T47D (cell line): ENCODE measurements at places on chromosomes 3 and 15.

DNA sequence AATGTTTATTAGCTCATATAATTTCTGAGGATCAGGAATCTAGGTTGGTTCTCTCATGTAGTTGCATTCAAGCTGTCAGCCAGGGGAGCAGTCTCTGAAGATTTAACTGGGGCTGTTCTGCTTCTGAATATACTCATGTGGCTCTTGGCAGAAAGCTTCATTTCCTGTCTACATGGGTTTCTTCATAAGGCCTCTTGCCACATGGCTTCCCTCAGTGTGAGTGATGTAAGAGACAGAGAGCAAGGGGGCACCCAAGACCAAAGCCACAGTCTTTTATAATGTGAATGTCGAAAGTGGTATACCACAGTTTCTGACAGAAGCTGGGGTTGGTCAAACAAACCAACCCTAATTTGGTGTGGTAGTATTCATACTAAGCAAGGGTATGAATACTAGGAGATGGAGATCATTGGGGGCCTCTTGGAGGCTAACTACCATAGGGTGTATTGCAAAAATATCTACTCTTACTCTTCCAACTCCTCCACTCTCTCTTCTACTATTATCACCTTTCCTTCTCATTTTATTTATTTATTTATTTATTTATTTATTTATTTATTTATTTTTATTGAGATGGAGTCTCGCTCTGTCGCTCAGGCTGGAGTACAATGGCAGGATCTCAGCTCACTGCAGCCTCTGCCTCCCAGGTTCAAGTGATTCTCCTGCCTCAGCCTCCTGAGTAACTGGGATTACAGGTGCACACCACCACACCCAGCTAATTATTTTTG is 123.8 kb downstream of the B3GALNT1 start:
- no peak for DNase-seq

DNA sequence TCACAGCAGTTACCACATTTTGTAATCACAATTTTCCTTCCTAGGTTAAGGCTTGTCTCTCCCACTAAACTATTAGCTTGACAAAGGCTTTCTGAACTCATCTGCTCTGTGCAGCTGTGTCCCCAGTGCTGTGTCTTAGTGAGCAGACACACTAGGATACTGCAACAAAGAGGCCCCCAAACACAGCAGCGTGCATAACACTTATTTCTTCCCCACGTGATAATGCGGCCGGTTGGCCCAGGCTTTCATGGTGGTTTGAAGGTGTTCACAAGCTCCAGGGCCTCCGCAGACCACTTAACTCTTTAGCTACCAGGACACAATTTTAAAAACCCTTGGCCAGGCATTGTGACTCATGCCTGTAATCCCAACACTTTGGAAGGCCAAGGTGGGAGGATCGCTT is 2.2 kb upstream of the HDAC11 start:
- peak; percentile 52 for DNase-seq

- no peak for DNase-seq
Observed at GRCh38 chr3:129399895-129400357, 28.5 kb downstream of the EFCAB12 start.

GRCh38 chr15:54987881-54988280 is 208.9 kb downstream of the RSL24D1 start:
- DNase-seq: no peak

- DNase-seq: no peak
Observed at GRCh38 chr3:13878281-13879101, 1.4 kb downstream of the WNT7A start.

DNA sequence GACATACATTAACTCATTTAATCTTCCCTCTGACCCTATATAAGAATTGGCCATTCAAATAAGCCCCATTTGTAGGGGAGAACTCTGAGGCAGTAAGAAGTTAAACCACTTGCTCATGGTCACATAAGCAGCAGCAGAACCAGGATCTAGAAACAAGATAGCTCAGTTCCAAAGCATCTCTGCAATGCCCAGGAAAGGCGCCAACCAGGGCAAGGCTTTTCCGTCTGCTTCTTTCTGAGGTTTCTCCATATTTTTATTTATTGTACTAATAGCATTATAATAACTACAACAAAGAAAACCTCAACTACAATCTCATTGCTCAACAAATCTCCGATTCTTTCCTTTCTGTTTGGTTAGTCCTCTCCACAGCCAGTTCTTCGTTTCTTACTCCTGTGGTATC is 4.3 kb upstream of the UBE2E2 start:
- DNase-seq: no peak

- peak; percentile 36 for DNase-seq
Observed at GRCh38 chr15:81339321-81339720, 15.4 kb upstream of the STARD5 start.

GRCh38 chr15:61153291-61153690 is 75.8 kb downstream of the RORA start:
- no peak for DNase-seq

- no peak for DNase-seq
Observed at GRCh38 chr3:127688022-127688415, 15.3 kb downstream of the ABTB1 start.

DNA sequence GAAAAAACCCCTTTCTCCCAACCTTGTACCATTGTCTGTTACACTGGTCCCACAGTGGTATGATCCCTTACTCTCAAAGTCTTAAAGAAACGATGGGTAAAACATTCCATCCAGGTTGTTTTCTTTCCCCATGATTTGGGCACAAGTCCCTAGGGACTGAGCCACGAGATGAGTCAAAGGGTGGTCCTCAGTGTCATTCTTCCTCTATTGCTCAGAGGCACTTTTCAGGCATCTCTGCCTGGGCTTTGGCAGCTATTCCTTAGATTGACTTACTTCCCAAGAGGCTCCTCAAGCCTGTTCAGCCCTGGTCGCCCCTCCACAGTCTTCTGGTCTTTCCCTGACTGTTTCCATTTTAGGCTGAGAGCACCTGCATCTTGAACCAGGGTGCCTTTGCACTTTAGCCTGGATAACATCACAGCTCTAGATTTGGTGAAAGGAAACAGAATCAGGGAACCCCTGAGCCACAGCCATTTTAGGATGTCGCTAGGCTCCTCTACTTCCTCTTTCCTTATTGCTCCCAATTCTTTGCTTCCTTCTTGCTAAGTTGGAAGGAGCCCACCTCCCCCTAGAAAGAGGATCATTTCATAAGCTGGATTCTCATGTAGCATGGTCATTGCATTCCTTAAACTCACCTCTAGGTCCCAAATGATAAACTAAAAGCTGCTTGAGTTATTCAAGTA is 131.0 kb upstream of the TPRG1 start:
- DNase-seq: no peak

GRCh38 chr3:15271030-15271429 is 61.4 kb downstream of the SH3BP5 start:
- DNase-seq: no peak

DNA sequence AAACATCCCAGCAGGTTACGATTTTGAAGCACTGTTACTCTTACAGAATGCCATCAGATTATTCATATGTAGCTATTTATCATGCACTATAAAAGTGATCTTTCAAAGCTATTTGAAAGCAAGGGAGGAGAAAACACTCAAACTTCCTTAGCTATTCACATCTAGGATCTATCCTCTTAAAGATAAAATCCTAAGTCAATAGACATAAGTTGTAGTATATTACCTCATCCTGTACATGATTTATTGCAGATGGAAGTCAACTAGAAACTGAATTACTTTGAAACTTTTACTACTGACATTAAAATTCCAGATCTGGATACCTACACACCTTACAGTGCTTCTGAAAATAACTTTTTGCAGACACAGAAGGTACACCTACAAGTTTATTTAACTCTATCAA is 197.2 kb downstream of the MEIS2 start:
- DNase-seq: no peak

- no peak for DNase-seq
Observed at GRCh38 chr3:185534511-185534910, 17.9 kb downstream of the LIPH start.

- no peak for DNase-seq
Observed at GRCh38 chr15:62591842-62592838, 427.1 kb upstream of the C2CD4B start.
